ENCODE measurements at places on chromosomes 5 and 9.

DNA sequence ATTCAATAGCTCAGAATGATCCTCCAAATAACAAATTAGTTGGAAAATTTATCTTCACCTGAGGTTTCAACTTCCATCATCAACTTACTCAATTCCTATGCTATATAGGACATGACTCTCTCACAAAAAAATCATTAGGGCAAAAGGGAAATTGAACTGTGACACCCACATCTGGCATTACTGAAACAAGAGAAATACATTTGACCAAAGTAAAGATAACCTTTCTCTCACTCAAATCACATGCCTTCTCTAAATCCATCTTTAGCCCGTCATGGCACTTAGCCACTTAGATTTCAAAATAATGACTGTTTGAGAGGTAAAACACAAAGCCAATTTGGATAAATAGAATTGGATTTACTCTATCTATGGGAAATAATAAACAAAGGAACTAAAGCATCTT is 126.4 kb downstream of the ADAMTS6 start:
- no peak for DNase-seq

DNA sequence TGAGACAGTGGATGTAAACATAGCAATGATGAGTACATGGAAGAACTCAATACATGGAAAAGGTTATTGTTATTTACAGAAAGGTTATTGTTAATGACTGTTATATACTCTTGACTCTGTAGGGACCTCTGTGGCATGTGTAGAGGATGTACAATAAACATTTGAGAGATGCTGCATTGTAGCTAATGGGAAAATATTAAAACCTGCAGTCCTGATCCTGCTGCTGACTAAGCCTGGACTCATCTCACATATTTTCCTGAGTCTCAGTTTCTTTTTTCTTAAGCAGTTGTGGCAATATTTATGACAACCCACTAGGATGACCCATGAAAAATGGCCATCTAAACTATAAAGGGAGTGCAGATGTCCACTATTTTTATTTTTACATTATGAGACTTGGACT is 75.4 kb downstream of the DOCK2 start:
- no peak for DNase-seq

DNA sequence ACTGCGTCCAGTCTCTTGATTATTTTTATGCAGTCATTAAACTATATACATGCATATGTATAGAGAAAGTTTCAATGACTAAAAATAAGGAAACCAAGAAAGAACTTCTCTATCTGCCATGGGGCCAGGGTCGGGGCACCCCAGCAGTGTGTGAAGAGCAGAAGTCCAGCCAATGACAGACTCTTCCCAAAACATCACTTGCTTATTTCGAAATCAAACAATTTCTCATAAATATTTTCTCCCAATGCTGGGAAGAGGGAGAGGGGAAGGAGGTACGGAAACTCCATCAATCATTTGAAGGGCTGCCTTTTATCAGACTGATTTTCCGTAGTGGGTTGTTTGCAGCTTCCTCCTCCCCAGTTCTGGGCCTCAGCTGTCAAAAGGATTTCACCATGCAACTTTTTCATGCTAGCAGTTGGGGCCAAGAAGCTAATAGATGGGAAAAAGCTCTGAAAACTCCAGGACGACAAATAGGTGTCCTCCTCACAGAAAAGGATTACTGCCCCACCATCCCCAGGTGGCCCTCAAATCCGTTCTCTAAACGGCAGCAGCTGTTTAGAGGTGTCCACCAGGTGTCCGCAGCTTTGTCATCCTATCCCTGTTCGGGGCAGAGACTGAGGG is 617 bp upstream of the FPGS start:
- DNase-seq: no peak

DNA sequence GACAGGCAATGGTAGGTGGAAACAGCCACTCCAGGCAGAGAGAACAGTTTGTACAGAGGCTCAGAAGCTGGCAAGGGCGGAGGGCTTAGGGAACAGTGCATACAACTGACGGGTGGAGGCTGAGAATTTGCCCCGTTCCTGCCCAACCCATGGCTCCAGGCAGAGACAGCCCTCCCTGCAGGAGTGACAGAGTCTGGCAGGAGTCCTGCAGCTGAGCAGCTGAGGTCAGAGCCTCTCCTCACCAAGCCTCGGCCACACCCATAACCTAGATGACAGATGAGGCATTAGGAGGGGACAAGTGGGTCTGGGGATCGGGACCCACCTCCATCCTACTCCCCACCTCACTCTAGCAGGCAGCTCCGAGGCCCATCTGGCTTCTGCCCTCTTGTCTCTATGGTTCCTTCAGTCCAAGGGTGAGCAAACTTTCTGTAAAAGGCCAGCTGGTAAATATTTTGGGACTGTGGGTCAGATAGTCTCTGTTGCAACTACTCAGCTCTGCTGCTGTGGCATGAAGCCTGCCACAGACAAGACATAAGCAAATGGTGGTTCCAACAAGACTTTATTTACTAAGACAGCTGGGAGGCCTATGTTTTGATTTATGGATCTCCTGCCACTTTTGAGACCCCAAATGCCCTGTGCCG is 83.7 kb downstream of the SH3TC2 start:
- DNase-seq: no peak

- DNase-seq: no peak
Measured at GRCh38 chr5:163363389-163363788, 74.0 kb upstream of the CCNG1 start.

GRCh38 chr5:131392466-131393095 is 128.7 kb downstream of the CDC42SE2 start:
- DNase-seq: no peak

GRCh38 chr5:154202379-154203260 is 12.1 kb downstream of the GALNT10 start:
- DNase-seq: no peak

DNA sequence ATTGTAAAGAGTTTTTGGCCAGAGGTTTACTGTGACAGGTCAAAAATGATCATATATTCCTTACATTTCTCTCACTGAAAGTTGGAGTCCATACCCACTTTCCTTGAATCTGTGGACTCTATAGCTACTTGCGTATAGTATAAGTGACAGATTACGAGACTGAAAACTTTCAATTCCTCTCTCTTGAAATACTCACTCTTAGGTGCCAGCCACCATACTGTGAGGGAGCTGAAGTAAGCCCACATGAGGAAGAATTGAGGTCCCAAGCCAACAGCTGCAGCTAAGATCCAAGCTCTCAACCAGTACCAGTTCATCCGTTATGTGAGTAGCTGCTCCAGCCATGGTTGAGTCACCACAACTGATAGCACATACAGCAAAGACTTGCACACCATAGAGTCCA is 128.1 kb upstream of the FAM174A start:
- no peak for DNase-seq

- DNase-seq: no peak
Measured at GRCh38 chr5:112907166-112907631, 14.8 kb downstream of the REEP5 start.

DNA sequence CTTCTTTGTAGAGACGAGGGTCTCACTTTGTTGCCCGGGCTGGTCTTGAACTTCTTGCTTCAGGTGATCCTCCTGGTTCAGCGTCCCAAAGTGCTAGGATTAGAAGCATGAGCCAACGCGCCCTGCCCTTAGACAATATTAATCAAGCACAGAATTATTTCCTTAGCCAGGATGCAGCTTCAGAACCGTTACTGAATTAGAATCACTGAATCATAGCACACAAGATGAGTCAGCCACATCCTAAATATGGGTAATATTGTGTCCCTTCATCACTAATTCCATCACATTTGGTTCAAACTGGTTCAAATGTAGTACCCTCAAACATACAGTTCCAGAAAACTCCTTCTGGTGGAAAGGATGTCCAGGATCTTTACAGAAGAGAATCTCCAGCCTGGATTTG is 82.7 kb downstream of the BNC2 start:
- DNase-seq: no peak

DNA sequence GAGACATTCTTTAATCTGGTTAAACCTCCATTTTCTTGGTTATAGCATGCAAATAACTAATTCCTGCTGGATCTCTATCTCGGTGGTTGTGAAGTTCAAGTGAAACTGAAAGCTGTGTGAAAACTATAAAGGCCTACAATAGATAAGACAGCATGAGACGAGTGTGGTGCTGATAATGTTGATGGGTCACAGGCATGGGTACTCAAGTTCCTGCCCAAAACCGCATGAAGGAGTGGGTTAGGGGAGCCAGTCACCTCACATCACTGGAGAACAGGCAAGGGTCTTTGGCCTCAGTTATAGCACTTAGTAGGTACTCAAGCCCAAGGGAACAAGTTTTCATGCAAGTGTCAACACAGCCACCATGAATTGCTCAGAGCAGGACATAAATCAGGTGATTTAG is 16.7 kb downstream of the HMHB1 start:
- no peak for DNase-seq

DNA sequence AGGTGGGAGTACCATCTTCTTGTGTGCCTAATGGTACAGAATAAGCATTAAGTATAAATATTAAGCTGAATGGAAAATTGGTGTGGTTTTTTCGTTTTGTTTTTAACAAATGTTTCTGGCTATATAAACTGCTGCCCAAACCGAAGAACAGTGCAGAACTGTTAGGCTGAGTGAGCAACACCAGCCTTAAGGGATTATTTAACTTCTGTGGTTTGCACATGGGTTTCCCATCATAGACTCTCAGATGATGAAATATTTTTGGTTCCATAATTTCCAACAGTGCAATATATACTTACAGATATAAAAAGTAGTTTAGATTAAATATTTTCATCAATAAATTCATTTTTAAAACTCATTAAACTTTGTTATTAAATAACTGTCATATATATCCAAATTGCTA is 16.4 kb downstream of the C5orf63 start:
- no peak for DNase-seq

DNA sequence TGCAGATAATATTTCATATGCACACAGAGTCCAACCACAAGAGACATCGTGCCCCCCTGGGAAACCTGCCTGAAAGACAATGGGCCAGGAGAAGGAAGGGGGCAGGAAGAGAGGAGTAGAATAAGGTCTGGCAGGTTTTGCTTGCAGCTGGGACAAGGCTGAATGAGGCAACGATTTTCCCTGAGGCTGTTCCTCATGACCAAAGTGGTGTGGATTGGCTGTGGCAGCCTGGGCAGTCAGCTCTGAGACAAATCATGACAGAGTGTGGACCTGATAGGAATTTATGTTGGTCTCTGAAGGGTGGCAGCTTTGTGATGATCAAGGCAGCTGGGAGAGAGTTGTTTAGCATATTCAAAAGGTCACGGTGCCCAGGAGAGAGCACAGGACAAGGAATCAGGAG is 119.3 kb downstream of the NMUR2 start:
- no peak for DNase-seq

DNA sequence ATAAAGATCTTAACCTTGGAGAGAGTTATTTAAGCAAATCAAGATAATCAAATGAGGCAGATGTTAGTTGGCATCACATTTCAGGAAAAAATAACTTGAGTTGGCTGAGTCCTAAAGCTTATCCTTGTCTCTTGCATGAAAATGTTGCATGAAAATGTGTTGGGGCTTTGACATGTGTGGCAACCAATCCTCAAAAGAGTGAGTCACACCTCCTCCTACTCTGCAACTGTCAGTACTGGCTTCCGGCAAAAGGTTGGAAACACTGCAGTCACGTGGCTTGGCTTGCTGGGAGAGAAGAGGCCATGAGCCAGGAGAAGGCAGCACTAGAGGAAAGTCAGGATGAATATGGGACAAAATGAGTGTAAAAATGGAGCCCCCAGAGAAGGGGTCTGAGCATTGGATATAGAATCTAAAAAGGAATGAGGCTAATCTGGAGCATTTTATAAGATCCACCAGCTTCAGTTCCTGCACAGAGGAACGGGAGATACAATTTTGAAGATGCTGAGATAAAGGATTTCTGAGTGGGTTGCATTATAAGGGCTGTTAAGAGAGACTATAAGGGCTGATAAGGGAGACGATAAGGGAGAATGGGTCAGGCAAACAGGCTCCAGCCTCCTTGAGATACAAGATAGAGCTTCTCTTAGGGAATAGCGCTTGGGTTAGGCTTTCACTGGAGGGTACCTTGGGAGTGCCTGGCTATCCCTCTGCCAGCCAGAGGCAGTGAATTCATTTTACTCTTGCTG is 43.1 kb downstream of the SPATA31D1 start:
- DNase-seq: no peak

DNA sequence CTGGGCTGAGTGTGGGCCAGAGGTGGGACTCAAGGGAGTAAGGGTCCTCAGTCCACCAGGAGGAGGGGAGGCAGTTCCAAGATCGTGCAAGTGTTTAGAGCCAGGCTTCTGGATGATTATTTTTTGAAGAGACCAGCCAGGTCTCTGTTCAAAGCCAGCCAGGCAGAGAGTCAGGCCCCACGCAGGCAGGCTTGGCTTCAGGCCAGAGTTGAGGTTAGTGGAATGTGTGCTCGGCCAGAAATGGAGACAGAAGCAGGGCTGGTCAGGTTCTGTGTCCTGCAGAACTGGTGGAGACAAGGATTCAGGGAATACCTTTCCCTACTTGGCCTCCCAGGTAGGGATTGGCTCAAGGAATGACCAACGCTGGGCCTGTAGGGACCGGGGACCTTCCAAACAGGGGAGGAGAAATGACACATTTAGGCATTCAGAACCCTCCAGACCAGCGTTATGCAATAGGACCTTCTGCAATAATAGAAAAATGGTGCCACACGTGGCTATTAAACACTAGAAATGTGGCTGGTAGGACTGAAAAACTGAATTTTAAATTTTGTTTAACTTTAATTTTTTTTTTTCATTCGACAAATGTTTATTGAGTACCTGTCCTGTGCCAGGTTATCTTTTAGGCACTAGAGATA is 106.2 kb downstream of the CMYA5 start:
- DNase-seq: no peak

DNA sequence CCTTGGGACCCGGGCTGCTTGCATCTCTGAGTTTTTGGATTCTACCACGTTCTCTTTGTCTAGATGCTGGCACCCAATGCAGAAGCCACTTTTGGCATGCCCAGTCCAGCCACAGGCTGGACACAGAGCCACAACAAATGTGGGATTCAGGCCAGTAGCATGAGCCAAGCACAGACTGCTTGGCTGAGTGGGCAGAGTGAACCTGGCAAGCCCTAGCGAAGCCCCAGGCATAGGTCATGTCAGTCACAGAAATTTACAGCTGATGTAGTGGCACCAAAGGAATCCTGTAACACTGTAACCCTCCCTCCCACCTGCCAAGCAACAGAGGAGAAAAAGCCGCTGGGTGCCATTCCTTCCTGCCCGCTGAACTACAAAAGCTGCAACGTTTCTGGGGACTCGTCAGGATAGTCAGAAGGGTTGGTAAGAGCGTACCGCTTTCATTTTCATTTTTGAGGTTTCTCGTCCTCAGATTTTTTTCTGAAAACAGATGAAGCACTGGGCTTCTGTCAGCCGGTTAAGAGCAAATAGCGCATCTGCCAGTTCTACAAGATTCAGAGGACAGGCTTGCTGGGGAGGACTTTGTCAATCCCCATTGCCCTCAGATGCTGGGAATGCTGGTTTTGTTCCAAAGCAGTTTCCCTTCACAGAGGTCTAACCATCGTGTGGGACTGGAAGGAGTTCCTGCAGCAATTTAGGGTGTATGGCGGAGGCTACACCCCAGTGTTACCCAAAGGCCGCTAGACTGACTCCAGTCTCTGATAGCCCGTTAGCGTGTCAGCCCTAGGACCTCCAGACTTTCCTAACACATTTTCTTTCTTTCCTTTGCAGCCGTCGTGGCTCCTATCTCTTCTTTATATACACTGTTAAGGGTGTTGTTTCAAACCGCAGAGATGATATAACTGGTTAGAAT is 399.0 kb downstream of the HTR1A start:
- DNase-seq: no peak
